ENCODE measurements at places on chromosomes 6 and 20. TPM values are rescaled to one million over a fixed set of nuclear protein-coding genes. Genes with fewer than 3 reads are reported as not detected.

DNA sequence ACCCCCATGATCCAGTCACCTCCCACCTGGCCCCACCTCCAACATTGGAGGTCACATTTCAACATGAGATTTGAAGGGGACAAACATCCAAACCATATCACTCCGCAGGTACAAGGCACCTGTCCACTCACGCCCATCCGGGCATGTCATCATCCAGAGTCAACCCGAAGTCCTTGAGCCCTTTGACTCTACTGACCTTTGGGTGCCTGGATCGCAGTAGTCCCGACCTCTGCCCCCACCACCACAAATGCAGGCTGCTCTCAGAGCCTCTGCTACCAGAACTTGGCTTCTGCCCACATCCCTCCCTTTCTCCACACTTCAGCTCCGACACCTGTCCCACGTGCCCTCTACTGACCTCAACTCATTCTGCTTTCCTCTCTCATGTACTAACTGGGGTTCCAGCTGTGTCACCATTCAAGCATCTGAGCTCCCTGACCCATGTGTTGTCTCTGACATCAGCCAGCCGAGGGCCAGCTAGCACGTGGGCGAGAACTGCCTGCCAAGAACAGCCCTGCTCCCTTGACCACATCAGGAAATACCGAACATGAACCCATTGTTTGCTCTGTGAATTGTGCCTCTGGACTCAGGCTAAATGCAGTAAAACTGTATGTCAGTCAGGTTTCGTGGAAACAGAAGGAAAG is 498.3 kb upstream of the SULF2 start:
- no peak for DNase-seq

DNA sequence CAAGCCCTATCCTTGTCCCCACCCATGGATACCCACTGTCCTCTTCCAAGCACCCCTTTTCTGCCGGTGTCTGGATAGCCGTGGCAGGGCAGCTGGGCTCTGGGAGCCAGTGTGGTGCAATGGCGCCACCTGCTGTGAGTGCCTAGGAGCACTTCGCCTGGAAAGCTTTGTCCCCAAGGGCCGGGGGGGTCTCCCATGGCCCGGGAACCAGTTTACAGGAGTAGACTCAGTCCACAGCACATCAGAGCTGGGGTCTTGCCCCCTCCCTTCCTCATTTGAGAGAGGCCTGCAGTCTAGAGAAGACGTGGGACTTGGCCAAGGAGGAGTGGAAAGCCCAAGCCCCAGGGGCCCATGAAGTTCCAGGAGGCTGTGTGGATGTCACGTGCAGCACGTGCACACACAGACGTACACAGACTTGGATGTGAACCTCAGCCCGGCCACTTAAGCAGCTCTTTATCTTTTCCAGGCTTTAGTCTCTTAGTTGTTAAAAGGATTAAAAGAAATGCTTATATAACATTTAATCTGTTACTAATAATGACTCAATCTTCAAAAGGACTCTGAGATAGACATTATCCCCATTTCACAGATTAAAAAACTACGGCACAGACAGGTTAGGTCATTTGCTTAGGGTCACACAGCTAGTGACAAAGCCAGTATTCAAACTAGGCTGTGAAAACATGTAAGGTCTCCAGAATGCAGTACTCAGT is 40.9 kb upstream of the CDH22 start:
- peak; percentile 80 for DNase-seq

- DNase-seq, result no peak
Observed at GRCh38 chr6:147738516-147739162, 230.1 kb downstream of the SAMD5 start.

- DNase-seq, result no peak
Observed at GRCh38 chr6:156513504-156513903, 263.7 kb upstream of the ARID1B start.

GRCh38 chr20:50308513-50309279 is 118.1 kb downstream of the CEBPB start:
- peak; percentile 96 for DNase-seq

- no peak for DNase-seq
Observed at GRCh38 chr6:69907981-69908498, 41.7 kb downstream of the COL19A1 start.

- DNase-seq, result no peak
Observed at GRCh38 chr6:139294090-139294489, 2.3 kb upstream of the TXLNB start.

C20orf144 gene
- not detected for total RNA-seq

ELOVL5 gene
- total RNA-seq, result 28.0 TPM

SLC17A1 gene
- not detected for total RNA-seq

DNA sequence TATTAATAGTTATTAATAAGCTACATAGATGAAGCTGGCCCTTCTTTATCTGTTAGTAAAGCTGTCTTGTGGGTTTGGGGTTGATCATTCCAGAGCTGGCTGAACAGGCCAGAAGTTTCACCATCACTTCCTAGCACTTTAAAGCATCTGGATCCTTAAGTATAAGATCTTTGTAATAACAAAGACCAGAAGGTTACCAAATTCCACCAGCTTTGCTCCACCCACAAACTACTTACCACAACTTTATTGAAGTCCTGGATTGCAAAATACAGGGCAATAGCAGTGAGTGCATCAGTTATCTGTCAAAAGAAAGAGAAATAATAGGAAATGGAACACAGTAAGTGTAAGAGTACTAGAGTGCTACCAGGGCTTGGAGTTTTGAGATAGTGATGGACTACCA is 33.0 kb downstream of the PIGU start:
- DNase-seq, result no peak

DNA sequence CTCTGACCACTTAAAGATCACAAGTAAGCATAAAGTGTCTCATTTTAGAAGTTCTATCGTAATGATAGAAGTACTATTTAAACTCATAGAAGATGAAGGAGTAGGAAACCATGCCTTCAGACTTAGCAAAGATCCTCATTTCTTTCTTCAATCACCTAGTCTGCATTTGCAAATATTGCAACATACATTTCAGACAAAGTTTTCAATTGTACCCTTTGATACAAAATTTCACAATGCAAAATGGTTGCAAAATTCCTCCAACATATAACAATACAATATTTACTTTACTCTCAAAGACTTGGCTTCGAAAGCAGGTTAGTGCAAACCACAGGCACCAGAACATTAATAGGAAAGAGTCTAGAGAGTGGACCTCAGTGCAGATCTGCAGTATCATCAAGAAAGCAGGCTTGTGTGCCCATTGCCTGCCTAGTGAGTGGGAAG is 16.1 kb upstream of the ROS1 start:
- no peak for DNase-seq

DNA sequence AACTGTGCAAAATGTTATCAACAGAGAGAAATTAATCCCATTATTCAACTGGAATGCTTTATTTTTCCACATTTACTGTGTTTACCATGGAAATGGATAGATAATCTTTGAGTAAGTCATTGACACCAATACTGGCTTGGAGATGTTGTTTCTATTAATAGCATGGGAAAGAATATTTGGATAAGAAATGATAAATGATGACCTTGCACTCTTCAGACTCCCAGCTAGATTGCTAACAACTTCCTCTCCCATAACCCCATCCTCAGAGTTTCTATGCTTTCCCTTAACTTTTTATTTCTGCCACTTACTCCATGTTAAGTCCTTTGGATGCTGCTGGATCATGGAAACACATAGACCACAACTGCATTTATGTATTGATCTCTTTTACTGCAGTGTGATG is 182.5 kb downstream of the FNDC1 start:
- DNase-seq, result no peak

GRCh38 chr20:19992996-19993908 is 23.9 kb upstream of the NAA20 start:
- DNase-seq, result no peak

HCRTR2 gene
- total RNA-seq, result not detected

IL20RA gene
- total RNA-seq, result 6.7 TPM

- no peak for DNase-seq
Observed at GRCh38 chr6:136658711-136659110, 108.5 kb upstream of the MAP7 start.

WDR46 gene
- 15.9 TPM for total RNA-seq

OPN5 gene
- not detected for total RNA-seq

CCN2 gene
- 12.5 TPM for total RNA-seq

- DNase-seq, result no peak
Observed at GRCh38 chr6:94213226-94213625, 793.9 kb upstream of the EPHA7 start.

AKAP7 gene
- total RNA-seq, result 11.1 TPM

- DNase-seq, result no peak
Observed at GRCh38 chr6:43318011-43318410, 9.4 kb upstream of the CRIP3 start.

IL17F gene
- not detected for total RNA-seq

GRCh38 chr20:48656137-48656536 is 171.7 kb downstream of the PREX1 start:
- no peak for DNase-seq

DSTN gene
- 865 TPM for total RNA-seq

GRCh38 chr6:159214281-159214680 is 45.1 kb downstream of the FNDC1 start:
- no peak for DNase-seq

LTB gene
- total RNA-seq, result 1.6 TPM

DNA sequence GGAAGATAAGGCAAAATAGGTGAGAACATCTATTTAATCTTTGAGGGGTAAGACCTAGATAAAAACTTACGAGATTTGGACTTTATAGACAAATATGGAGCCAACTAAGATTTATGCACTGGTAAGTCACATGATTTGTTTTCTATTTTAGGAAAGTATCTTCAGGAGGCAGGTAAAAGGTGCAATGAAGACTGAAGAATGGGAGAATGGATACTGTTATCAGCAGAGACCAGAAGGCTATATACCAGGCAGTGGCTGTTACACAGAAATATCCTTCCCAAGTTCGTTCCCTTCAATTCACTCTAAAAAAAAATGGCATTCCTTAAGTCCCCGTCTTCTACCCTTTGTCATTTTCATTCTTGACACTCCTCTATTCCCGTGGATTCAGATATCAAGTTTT is 123.8 kb downstream of the MYB start:
- no peak for DNase-seq

GRCh38 chr6:7108964-7109836 is 1.4 kb downstream of the RREB1 start:
- DNase-seq, result peak; percentile 79

PTCHD4 gene
- 0.92 TPM for total RNA-seq

Data from Right ventricle myocardium inferior (tissue), 1 donor.